ENCODE measurements at places on chromosomes 16 and 17.

DNA sequence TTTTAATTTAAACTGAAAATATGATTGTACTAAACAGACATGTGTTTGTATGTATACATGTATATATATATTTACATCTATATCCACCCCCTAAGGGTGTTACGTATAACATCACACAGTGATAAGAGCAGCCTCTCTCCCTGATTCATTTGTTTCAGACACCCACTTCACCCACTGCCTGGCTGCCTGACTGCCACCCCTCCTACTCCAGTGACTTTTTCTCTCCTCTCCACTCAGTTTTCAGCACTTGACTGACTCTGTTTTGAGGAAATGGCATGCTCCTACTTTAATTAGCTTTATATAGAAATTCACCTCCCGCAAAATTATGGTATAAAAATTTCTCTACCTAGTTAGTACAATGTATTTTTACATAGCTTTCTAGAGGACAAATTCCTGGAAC is 20.0 kb downstream of the BFAR start:
- no peak for DNase-seq

GRCh38 chr17:44043272-44043696 is 23.2 kb downstream of the LSM12 start:
- DNase-seq = no peak

GRCh38 chr17:48219617-48220016 is 112.1 kb downstream of the SNX11 start:
- DNase-seq = no peak

DNA sequence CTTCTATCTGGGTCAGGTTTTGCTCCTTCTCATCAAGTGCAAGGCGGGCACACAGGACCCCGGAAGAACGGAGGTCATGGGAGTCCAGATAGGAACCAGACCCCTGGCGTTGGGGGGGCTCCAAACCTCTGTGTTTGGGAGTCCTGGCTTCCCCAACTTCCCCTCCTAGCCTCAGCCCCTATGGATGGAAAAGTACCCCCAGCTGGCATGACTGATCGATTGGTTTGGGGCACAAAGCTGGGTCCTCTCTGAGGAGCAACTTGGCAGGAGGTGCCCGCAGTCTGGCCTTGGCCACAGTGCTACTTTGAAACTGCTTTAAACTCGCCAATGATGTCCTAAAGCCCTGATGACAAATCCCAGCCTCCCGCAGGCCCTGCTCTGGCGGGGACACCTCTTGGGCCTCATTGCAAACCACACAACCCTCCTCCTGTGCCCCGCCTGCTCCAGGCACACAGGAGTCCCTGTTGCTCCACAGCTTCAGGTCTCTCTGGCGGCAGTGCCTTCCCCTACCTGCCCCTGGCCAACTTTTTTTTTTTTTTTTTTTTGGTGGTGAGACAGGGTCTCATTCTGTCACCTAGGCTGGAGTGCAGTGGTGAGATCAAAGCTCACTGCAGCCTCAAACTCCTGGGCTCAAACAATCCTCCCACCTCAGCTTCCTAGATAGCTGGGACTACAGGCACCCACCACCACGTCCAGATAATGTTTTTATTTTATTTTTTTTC is 38.0 kb upstream of the SNN start:
- no peak for DNase-seq

GRCh38 chr16:16879567-16880251 is 500.8 kb downstream of the NPIPA7 start:
- no peak for DNase-seq

GRCh38 chr17:80999536-81000333 is 8.1 kb downstream of the CHMP6 start:
- no peak for DNase-seq

GRCh38 chr17:73089322-73090317 is 2.9 kb downstream of the SLC39A11 start:
- peak; percentile 69 for DNase-seq

Measured in foreskin melanocyte (primary cell).